ENCODE measurements at places on chromosomes 6 and 20. TPM values are rescaled to one million over a fixed set of nuclear protein-coding genes. Genes with fewer than 3 reads are reported as not detected.

Gene BACH2
- total RNA-seq, result 4.3 TPM

Gene DCDC2
- not detected for total RNA-seq

Gene TRIM40
- total RNA-seq, result not detected

Gene LST1
- total RNA-seq, result not detected

Gene ABHD16B
- total RNA-seq, result not detected

Gene JAG1
- total RNA-seq, result 113 TPM

Gene FOXF2
- total RNA-seq, result not detected

Gene NHSL1
- 48.5 TPM for total RNA-seq

Gene TBXT
- not detected for total RNA-seq

Gene SCRT2
- not detected for total RNA-seq

Gene PCNA
- total RNA-seq, result 97.1 TPM

Gene HSPA12B
- 10.2 TPM for total RNA-seq

Gene C6orf62
- 103 TPM for total RNA-seq

Gene WFDC5
- total RNA-seq, result not detected

Gene PRR18
- total RNA-seq, result not detected

Gene CNPY3
- 22.3 TPM for total RNA-seq

Gene SLC22A16
- total RNA-seq, result not detected

Gene XKR7
- not detected for total RNA-seq

Gene RAET1G
- under 0.01 TPM for total RNA-seq

Gene SLC22A2
- total RNA-seq, result not detected

Gene HLA-DRB5
- total RNA-seq, result 0.13 TPM

Gene EPHA7
- total RNA-seq, result under 0.01 TPM

Gene VAPB
- 9.1 TPM for total RNA-seq

Gene RIPPLY2
- total RNA-seq, result 0.51 TPM

Gene SLC22A3
- total RNA-seq, result not detected

Gene UNC5CL
- total RNA-seq, result under 0.01 TPM

Gene DDO
- total RNA-seq, result 3.3 TPM

Gene HLA-DRA
- total RNA-seq, result under 0.01 TPM

Gene SLC35D3
- total RNA-seq, result not detected

Gene CAPN11
- total RNA-seq, result 1.9 TPM

Gene SLC2A10
- 5.4 TPM for total RNA-seq

Gene CCN5
- total RNA-seq, result not detected

Gene PRDM13
- not detected for total RNA-seq

Gene PSMB1
- 312 TPM for total RNA-seq

Gene TPBG
- total RNA-seq, result 5.9 TPM

Gene PKIB
- 0.13 TPM for total RNA-seq

Gene TREM1
- total RNA-seq, result not detected

Gene SAMD10
- 5.9 TPM for total RNA-seq

Gene BPIFB1
- total RNA-seq, result not detected

Gene HLA-DQA2
- total RNA-seq, result not detected

Gene EDN3
- not detected for total RNA-seq

Measured in dermis microvascular lymphatic vessel endothelial cell (primary cell).